Left lung (tissue), 14 donors: ENCODE measurements at places on chromosomes 7 and 10. TPM values are rescaled to one million over a fixed set of nuclear protein-coding genes. Genes with fewer than 3 reads are reported as not detected.

Gene STEAP1B
- total RNA-seq = 0.85 TPM

DNA sequence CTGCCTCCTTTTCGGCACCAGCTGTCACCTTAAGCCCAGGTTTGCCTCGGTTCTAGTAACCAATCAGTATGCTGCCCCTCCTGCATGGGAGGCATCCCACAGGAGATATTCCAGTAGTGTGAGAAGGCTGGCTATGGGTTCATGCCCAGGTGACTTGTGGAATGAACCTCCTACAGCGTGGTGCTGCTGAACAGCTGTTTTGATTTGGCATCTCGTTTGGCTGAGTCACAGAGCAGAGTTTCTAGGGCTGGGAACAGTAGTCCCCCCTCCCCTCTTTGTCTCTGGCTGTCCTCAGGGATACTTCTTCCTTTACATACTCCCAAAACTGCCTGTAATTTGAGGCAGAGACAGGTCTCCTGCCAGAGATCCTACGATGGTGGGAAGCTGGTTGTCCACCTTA lies 16.1 kb downstream of the R3HCC1L start:
- DNase-seq = no peak
- H3K36me3 ChIP-seq = peaks cover 6% of the 10 kb centered on the region
- no peaks in the 10 kb centered on the region for H3K4me1 ChIP-seq
- H3K27ac ChIP-seq = no peak overlapping the region
- H3K4me3 ChIP-seq = no peak overlapping the region

- DNase-seq = no peak
- H3K27me3 ChIP-seq = no peaks in the 10 kb centered on the region
- H3K36me3 ChIP-seq = no peaks in the 10 kb centered on the region
These were observed 11.6 kb downstream of the PANK1 start for GRCh38 chr10:89633484-89633883.

DNA sequence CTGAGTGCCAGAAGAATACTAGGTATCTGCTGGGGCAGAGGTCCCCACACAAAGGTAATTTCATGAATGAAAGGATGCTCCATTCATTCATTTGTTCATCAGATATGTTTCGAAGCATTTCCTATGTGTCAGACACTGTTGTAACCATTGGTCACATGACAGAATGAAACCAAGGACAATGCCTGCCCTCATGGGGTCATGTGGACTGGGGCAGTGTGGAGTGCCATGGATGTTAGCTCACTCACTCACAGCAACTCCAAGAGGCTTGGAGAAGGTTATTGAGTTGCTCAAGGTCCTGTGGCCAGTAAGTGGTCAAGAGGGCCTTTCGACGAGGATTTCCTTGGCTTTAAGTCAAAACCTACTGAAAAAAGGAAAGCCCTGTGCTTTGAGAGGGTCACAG lies 223.5 kb downstream of the ARHGAP12 start:
- peak overlapping the region; percentile 92 for H3K27ac ChIP-seq
- H3K4me3 ChIP-seq = no peak overlapping the region
- DNase-seq = no peak
- H3K4me1 ChIP-seq = peaks cover 18% of the 10 kb centered on the region

Gene WDFY4
- 23.6 TPM for total RNA-seq

Gene ABCA13
- 0.55 TPM for total RNA-seq

DNA sequence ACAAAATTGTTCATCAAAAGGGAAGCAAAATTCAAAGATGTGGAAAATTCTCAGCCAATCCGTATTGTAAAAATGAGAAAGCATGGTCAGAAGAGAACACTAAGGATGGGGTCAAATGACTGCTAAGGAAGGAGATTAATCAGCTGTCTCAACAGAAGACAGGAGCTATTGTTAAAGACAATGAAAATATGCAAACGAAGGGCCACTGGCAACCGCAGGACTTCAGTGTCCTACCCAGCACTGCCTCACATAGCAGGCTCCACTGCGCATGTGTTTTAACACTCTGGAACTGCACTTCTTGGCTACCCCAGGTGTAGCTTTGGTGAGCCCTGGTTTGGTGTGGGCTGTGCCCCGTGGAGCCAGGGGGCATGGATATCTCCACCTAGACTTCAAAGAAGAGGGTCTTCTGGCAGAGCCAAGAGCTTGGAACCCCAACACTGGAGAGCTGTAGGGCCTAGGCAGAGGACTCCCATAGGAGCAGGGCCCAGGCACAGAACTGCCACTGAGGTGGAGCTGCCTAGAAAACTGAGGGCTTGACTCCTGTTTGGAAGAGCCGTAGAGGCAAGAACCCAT lies 176.2 kb upstream of the GDF10 start:
- no peak for DNase-seq
- H3K27me3 ChIP-seq = no peaks in the 10 kb centered on the region
- H3K4me1 ChIP-seq = no peaks in the 10 kb centered on the region
- no peak overlapping the region for H3K27ac ChIP-seq

Gene MAD1L1
- total RNA-seq = 58.8 TPM

Gene ZNF786
- total RNA-seq = 6.9 TPM

Gene C10orf62
- not detected for total RNA-seq

- no peak for DNase-seq
- no peaks in the 10 kb centered on the region for H3K4me1 ChIP-seq
- H3K36me3 ChIP-seq = no peaks in the 10 kb centered on the region
- H3K27me3 ChIP-seq = no peaks in the 10 kb centered on the region
These were observed 10.1 kb downstream of the ANKRD22 start for GRCh38 chr10:88841316-88842111.

Gene HPSE2
- 0.50 TPM for total RNA-seq

DNA sequence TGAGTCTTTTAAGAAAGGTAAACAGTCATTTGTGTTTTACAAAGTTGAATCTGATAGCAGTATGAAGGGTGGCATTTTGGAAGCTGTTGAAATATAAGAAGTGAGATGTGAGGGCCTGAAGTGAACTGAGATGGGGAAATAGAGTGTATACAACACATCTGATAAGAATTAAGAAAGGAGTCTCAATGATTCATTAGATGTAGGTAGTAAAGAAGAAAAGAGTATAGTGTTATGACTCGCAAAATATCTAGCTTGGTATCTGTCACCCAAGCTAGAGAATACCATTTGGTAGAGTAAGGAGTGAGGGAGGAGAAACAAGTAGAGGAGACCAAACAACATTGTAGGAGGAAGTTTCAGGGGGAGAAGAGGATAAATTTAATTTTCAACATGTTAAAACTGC lies 5.3 kb downstream of the PTPN12 start:
- DNase-seq = no peak
- H3K36me3 ChIP-seq = no peaks in the 10 kb centered on the region
- peaks cover 26% of the 10 kb centered on the region for H3K4me1 ChIP-seq

DNA sequence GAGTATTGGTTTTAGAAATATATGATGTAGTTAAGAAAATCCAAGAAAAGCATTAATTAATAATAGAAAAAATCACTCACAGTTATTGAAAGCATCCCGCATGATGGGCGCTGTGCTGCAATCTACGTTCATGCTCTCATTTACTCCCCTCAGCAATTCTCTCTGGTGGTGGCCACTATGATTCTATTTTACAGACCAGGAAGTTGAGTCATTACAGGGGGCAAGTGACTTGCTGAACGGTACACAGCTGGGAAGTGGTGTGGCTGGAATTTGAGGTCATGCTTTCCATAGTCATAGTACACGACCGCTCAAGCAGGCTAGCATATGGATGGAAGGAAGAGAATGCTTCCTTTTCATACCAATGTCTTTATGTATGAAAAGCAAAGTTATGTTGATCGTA lies 117.4 kb downstream of the TES start:
- no peak overlapping the region for H3K27ac ChIP-seq
- H3K4me3 ChIP-seq = no peak overlapping the region
- no peak for DNase-seq

GRCh38 chr10:18229826-18230225 lies 89.6 kb downstream of the CACNB2 start:
- DNase-seq = no peak
- H3K4me3 ChIP-seq = no peak overlapping the region

Gene SLC16A12
- 1.5 TPM for total RNA-seq

DNA sequence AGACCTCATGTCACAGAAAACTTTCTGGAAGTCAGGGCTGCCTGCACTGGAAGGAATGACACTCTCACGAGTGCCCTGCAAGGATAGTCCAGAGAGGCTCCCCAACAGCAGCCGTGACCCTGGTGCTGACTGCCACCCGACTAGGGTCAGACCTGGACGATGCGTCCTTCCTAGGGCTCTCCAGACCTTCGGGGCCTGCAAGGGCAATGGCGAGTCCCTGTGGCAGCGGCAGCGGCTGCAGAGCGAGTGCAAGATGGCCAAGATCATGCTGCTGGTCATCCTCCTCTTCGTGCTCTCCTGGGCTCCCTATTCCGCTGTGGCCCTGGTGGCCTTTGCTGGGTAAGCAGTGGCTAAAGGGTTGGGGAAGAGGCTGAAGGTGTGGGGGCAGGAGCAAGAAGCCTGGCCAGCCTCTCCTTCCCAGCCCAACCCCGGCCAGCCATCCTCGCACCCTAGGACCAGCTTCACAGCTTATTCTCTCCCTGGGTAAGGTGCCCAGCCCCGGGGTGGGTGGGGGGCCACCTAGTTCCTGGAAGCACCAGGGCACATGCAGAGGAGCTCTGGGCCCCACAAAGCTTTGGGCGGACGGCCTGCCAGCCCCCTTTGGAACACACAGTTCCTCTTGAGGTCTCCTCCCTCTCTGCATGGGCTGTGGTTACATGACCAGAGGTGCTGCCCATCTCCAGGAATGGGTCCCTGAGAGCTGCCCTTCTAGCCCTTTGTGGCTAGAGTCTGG lies 5.5 kb downstream of the OPN4 start:
- peak; percentile 27 for DNase-seq
- H3K27me3 ChIP-seq = no peaks in the 10 kb centered on the region
- H3K4me1 ChIP-seq = no peaks in the 10 kb centered on the region
- no peaks in the 10 kb centered on the region for H3K36me3 ChIP-seq
- no peak overlapping the region for H3K4me3 ChIP-seq
- H3K27ac ChIP-seq = no peak overlapping the region

Gene GTF2IRD2
- 14.2 TPM for total RNA-seq

DNA sequence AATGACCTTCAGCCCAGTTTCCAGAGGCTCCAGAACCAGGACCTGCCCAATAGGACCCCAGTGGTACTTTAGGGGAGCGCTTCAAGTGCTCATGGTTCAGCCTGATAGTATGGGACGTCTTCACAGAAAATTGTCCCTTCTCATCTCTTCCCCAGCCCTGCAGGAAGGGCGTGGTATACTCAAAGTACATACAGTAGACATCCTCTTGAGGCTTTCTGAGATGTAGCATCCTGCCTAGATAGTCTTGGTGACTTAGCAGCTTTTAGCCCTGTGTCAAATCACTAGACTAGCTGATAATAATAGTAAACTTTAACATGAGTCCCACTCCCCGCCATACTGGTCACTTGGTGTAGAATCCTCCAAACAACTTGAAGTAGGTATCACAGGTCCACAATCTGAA lies 193.2 kb downstream of the CYP26A1 start:
- no peaks in the 10 kb centered on the region for H3K36me3 ChIP-seq
- H3K4me3 ChIP-seq = no peak overlapping the region
- H3K4me1 ChIP-seq = no peaks in the 10 kb centered on the region
- no peaks in the 10 kb centered on the region for H3K27me3 ChIP-seq

DNA sequence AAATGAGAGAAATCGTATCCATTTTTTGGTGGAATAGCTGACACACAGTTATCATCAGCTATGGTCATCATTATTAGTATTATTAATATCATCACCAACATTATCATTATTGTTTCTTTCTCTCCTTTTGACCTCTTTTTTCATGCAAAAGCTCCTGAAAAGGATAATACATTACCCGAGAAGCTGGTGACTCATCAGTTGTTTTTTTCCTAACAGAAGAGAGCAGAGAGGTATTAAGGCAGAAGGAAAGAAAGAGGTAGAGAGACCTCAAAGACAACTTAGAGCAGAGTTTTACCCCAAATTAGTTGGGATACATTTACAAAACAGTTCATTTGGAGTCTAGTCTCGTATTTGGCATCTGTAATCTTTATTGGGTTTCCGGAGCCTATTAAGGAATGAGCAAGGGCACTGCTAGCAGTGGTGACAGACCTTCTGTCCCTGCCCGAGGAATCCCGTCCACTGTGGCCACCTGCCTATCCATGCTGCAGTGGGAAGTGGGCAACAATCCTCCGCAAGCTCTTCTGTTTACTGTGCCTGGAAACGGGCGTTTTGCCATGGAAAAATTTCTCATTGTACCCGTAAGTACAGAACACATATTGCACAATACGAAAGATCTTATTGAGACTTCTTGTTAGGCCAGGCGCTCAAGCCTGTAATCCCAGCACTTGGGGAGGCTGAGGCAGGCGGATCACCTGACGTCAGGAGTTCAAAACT lies 170.0 kb upstream of the MKLN1 start:
- H3K4me3 ChIP-seq = no peak overlapping the region
- no peaks in the 10 kb centered on the region for H3K36me3 ChIP-seq
- no peak overlapping the region for H3K27ac ChIP-seq
- no peak for DNase-seq

DNA sequence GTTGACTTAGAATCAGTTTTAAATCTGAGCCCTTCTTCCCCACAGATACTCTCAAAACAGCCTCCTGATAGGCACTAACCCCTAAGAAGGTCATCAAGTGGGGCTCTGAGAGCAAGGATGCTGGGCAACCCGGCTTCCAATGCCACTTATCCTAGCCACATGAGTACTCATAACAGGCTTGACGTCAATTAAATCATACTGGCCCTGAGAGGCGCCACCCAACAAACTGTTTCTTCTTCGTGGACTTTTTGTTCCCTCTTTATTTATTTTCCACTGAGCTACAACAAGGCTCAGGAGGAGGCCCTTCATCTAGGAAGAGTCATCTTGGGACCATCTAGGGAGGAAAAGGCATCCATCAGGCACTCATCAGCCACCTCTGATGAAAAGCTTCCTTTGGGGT lies 255.9 kb downstream of the KCNMA1 start:
- H3K36me3 ChIP-seq = no peaks in the 10 kb centered on the region
- H3K27me3 ChIP-seq = peaks cover 31% of the 10 kb centered on the region
- H3K27ac ChIP-seq = no peak overlapping the region
- no peak for DNase-seq

Gene PIK3AP1
- total RNA-seq = 19.2 TPM

Gene TCF7L2
- 25.1 TPM for total RNA-seq

DNA sequence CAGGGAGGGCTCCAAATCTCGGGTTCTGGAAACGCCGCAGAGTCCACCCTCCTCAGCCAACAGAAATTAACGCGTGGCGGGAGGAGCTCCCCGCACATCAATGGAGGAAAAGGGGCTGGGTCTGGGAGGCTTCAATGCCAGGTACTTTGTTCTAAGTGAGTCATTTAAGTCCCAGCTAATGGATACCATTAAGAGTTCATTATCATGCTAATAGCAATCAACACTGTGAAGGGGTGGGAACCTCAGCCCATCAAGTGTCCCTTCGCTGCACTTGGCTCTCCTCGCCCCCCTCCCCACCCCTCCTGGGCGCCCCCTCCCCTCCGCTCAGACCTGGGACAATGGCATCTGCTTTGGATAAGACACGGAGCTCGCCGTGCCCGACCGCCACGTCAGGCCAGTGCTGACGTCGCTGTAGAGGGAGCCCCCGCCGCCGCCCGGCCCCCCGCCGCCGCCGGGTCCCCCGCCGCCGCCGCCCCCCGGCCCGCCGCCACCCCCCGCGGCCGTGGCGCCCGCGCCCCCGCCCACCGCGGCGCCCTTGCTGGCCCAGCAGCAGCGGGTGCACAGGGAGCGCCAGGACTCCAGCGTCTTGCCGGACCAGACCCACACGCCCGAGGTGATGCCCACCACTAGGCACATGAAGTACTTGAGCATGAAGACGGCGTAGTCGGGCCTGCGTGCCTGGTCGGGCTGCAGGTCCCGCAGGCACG lies 2.9 kb downstream of the FZD8 start:
- H3K27ac ChIP-seq = no peak overlapping the region
- H3K27me3 ChIP-seq = no peaks in the 10 kb centered on the region
- H3K4me3 ChIP-seq = peak overlapping the region; percentile 37
- DNase-seq = no peak
- H3K4me1 ChIP-seq = peaks cover 43% of the 10 kb centered on the region

Gene VWC2
- 0.06 TPM for total RNA-seq

Gene NUTM2E
- not detected for total RNA-seq
